Stimulated activated CD4-positive, alpha-beta T cell treated with anti-CD3 and anti-CD28 coated beads, TNF-alpha, amount 100 ng/mL, for 1 hour (primary cell): ENCODE measurements at places on chromosomes 13 and 19.

DNA sequence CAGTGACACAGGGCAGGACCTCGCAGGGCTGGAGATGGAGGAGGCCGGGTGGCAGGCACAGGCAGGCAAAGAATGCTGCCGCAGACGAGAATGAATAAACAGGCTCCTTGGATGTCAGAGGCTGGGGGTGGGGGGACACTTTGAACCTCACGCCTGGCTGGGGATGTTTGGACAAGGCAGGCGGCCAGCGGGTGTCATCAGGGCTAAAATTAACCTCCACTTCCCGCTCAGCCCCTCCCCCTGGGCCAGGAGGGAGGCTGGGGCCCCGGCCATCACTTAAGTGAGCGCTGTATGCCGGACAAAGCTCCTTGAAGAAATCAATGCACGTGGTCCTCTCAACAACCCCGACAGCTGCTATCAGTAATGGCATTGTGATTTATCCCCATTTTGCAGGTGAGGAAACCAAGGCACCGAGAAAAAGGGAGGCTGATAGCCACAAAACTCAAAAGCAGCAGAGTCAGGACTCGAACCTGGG, 10.3 kb upstream of the FUT5 start:
- DNase-seq = no peak

DNA sequence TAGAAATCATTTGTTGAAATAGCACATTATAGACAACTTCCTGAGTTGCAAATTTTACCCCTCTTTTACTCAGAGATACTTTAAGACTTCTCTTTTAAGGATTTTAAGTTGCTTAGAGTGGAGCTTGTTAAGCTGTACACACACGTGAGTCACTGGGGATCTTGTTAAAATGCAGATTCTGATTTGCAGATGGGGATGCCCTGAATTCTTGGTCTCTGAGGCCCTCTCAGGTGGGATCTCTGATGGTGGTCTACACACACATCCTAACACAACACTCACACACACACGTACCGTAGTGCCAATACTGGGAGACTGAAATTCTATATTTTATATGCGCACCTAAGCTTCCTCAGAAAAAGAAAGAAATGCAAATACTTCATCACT, 788.3 kb downstream of the UQCRFS1 start:
- DNase-seq = no peak

DNA sequence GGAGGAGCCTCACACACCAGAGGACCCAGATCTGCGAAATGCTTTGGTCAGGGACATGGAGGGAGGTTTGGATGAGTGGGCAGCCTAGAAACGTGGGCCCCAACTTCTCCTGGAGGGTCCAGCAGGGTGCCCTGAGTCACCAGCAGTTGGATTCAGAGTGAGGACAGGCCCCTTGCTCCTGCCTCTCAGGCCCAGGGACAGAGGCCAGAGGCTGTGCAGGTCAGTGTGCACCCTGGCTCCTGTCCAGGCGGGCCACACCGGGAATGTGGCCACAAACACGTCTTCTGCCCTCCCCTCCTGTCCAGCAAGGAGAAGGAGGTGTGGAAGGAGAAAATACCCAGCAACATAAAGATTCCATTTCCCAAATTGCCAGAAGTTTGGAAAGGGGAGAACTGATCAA, 19.4 kb downstream of the IRS2 start:
- DNase-seq = no peak

DNA sequence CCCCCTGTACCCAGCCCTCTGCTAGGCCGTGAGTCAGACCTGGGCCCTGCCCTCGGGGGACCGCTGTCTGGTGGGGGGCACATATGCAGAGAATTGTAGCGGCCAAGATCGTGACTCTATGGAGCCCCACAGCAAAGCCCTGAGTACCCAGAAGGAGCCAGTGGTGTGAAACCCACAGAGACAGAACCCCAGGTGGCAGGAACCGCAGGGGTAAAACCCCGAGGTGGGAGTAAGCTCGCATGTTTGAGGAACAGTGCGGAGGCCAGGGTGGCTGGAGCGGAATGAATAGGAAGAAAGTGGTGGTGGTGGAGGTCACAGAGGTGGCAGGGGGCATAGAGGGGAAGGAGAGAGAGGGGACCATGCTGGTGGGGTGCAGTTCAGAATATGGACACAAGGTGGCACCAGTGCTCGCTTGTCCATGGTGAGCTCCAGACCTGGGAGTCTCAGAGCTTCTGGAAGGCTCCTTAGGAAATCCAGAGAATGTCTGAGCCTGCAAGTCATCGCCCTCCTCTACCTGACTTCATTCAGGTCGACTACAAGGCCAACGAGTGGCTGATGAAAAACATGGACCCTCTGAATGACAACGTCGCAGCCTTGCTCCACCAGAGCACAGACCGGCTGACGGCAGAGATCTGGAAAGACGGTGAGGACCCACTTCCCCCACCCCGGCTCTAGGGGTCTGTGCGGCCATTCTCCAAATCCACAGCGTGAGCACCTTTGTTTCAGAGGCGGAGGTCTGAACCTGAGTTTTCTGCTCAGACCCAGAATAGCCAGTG, 48.9 kb downstream of the MYH14 start:
- DNase-seq = no peak

DNA sequence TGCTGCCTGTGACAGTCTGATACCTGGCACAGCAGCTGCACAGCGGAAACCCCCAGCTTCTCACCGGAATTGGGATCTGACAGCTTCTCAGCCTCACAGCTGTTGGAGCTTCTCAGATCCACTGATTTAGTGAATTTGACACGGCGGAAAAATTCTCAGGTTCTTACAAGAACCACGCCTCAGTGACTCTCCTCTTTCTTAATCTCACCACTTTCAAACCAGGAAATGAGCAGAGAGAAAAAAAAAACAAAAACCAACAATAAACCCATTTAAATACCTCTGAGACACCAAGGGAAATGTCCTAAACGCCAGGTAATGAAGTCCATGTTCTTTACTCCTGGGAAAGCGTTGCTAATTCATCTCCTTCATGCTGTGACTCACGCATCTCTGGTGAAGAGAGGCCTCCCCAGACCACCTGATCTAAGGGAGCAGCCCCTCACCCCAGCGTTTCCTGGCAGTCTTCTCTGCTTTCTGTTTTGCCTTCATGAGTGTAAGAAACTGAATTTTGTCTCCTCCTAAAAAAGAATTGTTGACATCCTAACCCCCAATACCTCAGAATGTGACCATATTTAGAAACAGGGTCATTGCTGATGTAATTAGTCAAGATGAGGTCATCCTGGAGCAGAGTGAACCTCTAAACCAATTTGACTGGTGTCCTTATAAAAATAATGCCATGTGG, 15.9 kb upstream of the IZUMO2 start:
- no peak for DNase-seq

DNA sequence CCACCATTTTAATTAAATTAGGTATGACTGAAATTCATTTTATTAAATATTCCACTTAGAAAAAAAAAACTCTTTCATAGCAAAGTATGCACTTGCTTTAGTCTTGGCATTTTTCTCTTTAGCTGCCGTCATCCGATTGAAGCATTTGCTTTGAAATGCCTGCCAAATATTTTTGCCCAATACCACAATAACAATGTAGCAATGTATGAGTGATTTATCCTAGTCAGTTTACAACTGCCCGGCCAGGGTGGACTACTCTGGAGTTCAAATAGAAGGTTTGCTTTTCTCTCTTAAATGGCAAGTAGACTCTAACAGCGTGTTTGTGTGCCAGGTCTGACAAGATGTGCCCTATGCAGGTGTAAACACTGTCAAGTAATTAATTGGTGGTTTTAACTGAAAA, 675.3 kb upstream of the SGCG start:
- DNase-seq = no peak

- peak; percentile 64 for DNase-seq
These were observed at the start of gene IL27RA for GRCh38 chr19:14031719-14032480. Gene IL27RA (plus strand): TSS chr19:14031762. CDS start chr19:14031873, 111 bp downstream.

GRCh38 chr13:44141725-44142539, 231.7 kb upstream of the SERP2 start:
- DNase-seq = peak; percentile 94

- DNase-seq = peak; percentile 58
These were observed 616 bp downstream of the HNRNPUL1 start for GRCh38 chr19:41264581-41265394.

DNA sequence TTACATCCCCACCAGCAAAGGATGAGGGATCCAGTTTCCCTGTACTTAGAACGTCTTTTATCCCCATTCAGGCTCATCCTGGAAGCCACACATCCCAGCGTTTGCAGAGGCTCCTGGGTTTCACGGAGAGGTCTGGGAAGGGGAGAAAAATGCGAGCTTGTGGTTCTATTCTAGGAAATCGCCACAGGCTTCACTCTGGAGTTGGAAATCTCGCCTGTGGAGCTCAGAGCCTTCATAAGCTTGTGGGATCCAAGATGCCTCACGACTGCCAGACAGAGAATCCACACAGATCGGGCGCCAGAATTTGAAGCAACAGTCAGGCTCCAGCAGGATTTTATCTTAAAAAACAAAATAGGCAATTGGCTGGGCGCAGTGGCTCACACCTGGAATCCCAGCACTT, 157.9 kb downstream of the PTPRS start:
- DNase-seq = no peak

- no peak for DNase-seq
These were observed 269.1 kb upstream of the EDNRB start for GRCh38 chr13:78187781-78188180.
